ENCODE measurements at places on chromosomes 4 and X.

- DNase-seq = no peak
Observed at GRCh38 chrX:44462850-44463249, 79.8 kb downstream of the FUNDC1 start.

- DNase-seq = no peak
Observed at GRCh38 chr4:29900336-29900735, 819.8 kb upstream of the PCDH7 start.

GRCh38 chr4:185737489-185738037 lies 74.4 kb downstream of the SORBS2 start:
- no peak for DNase-seq

GRCh38 chr4:156946516-156947424 lies 24.8 kb downstream of the PDGFC start:
- peak; percentile 51 for DNase-seq

GRCh38 chr4:40648742-40649281 lies 19.1 kb upstream of the RBM47 start:
- DNase-seq = no peak

DNA sequence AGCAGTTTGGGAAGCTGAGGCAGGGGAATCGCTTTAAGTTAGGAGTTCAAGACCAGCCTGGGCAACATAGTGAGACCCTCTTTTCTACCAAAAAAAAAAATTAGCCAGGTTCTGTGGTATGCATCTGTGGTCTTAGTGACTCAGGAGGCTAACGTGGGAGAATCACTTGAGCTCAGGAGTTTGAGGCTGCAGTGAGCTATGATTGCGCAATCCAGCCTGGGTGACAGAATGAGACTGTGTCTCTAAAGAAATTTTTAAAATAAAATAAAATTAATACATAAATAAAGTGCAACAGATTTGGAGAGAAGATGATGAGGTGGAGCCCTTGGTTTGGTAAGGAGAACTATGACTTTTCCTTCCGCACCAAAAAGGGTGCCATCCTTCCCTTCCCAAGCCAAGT lies 436.9 kb downstream of the NLGN4X start:
- DNase-seq = no peak

- peak; percentile 12 for DNase-seq
Observed at GRCh38 chrX:17697191-17697590, 40.1 kb upstream of the SCML1 start.

DNA sequence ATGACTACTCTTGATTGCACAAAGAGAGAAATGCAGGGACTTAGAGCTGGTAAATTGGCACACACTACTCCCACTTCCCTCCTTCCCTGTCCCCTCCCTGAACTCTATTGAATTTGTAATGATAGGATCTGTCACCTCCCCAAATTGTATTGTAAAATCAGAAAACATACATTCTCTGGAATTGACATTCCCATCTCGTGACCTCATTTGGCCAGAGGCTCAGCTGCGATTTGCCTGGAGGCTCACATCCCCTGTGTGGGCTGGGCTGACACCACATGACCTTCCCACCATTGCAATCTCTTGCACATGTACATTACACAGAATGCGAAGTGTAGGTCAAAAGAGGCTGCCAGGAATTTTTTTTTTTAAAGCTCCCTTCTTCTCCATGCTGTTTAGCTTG lies 172.1 kb downstream of the MID1IP1 start:
- DNase-seq = no peak

GRCh38 chr4:100166297-100167039 lies 23.8 kb downstream of the DDIT4L start:
- no peak for DNase-seq

DNA sequence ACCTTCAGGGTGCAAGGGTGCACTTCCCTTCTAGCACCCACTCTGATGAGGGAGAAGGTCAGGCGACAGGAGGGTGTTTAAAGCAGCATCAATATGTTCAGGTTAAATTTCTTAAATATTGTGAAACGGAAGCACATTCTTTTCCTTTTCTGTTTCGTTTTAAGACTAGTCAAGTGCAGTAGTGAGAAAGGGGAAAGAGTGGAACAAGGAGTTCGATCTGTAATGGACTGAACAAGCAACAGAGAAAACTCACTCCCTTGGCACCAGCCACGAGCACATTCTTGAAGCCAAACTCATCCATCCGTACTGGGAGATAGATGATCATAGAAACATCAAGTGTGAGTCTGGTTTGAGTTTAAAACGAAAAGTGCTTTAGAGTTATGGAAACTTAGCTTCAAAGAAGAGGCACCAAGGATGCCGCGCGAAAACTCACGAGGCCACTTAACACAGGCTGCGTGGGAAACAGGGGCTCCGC lies 815 bp downstream of the FAM53A start:
- no peak for DNase-seq

DNA sequence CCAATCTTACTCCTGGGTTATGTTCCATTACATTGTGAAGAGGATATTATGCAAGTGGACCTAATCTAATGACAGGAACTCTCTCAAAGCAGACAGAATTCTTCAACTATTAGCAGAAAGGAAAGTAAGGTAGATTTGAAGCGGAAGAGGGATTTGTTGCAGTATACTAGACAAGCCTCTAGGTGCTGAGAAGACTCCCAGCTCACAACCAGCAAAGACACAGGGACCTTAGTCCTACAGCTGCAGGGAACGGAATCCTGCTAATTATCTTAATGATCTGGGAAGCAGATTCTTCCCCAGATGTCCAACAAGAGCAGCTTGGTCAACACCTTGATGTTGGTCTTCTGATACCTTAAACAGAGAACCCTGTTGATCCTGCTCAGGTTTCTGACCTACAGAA lies 73.6 kb downstream of the STK32B start:
- no peak for DNase-seq

DNA sequence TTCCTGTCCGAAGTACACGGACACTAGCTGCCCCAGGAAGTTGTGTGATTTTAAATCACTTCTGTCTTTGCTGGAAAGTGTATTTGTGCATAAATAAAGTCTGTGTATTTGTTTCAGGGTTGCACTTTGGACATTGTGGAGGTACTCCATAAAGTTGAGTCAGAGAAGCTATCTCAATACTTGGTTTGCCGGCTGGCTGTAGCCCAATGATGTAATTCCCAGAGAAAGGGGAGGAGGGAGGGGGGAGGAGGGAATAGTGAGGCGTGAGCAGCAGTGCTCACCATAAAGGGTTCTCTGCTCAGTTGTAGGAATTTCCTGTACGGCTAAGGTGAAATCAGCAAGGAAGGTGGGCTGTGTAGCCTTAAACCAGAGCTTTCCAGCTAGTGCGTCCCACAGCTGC lies 7.5 kb downstream of the APEX2 start:
- DNase-seq = no peak

DNA sequence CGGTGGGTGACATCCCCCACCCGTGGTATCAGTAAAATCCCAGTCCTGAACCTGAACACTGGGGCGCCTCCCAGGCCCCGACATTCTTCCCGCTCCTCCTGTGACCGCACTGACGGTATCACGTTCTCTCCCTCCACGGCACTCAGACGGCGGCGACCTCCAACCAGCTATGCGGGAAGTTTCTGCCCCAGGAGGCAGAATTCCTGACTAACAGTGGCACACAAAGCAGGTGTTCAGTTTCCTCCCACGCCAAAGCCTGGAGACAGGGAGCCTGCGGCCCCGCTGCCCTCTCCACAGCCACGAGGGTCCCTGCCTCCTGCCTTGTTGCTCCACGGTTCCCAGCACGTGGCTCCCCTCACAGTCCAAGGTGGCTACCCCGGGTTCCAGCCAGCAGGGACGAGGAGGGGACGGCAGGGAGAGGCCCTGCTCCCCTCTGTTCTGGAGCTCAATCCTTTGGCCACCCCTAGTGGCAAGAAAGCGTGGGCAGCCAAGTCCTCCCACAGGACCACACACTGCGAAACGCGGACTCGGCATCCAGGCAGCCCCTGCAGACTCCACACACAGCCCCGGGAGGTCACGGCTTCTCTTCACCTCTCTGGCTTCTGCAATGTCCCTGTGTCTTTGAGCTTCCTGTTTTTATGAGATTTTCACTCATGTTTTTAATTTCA lies 15.2 kb downstream of the CTBP1 start:
- no peak for DNase-seq

GRCh38 chr4:74830928-74831327 lies 36.6 kb upstream of the BTC start:
- no peak for DNase-seq

DNA sequence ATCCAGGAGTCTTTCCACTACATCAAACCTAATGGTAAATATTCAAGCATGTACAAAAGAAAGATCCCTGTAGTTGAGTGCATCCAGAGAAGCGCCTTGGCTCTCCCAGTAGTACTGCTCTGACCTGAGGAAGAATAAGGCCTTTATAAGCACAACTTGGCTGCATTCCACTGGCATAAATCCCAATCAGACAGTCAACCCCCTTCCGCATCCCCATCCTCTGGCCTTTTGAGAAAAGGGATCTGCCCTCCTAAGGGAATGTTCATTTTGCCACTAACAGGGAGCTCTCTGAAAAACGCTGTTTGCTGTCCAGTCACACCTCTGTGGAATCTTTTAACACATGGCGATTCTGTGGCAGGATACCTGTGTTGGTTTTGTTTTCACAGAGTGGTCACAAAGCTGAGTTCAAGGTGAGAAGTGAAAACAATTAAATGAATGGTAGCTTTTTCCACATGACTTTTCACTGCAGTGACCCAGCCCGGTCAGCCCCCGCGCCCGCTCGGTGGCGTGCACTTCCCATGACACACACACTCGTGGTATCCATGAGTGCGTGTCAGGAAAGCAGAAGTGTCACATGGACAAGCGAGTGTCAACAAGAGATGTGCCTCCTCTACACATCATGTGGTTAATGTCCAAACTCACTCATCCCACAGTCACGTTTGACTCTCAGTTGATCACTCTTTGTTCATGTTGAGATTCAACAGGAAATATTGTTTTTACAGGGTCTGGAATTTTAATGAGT lies 112.2 kb upstream of the ENPP6 start:
- no peak for DNase-seq

DNA sequence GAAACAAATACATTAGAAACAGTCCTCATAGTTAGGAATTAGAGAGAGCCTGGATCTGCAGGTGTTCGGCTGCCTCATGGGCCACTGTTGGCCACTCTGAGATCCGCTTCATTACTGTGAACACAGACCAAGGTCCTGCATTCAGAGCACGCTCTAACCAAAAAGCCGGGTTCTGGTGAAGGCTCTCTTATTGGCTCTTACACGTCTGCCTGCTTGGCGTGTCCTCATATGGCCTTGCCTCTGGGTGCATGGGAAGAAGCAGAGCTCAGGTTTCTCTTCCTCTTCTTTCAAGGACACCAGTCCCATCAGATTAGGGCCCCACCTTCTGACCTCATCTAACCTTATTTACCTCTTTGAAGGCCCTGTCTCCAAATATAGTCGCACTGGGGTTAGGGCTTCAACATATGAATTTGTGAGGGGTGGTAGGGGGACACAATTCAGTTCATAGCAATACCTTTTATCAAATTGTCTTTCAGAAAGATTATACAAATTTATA lies 37.1 kb upstream of the ELF2 start:
- no peak for DNase-seq

GRCh38 chrX:68273887-68274286 lies 159.4 kb downstream of the OPHN1 start:
- no peak for DNase-seq

- DNase-seq = no peak
Observed at GRCh38 chr4:102599455-102599854, 98.3 kb downstream of the NFKB1 start.

- DNase-seq = no peak
Observed at GRCh38 chr4:175394208-175394607, 417.9 kb downstream of the GPM6A start.

- DNase-seq = no peak
Observed at GRCh38 chr4:47954677-47955076, 40.3 kb upstream of the NFXL1 start.

- no peak for DNase-seq
Observed at GRCh38 chr4:88738180-88738579, 40.6 kb upstream of the NAP1L5 start.

DNA sequence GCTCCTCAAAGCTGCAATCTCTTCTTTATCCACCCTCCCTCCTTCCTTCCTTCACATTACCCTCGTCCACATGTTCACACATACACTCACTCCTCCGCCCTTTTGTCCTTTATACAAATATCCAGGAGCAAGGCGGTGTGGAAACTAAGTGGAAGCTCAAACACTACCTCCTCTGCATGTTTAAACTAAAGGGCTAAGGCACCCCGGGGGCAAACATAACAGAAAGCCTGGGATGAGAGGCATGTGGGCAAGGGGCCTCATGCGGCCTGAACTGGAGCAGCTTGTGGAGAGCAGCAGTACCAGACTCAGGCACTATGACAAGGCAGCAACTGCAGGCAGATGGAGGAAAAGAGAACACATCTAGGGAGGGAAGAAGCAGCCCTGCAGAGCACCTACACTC lies 9.5 kb downstream of the MAB21L2 start:
- no peak for DNase-seq

- peak; percentile 30 for DNase-seq
Observed at GRCh38 chrX:51614353-51615012, 4.2 kb downstream of the CENPVL3 start.

- DNase-seq = no peak
Observed at GRCh38 chrX:147537172-147537571, 374.5 kb upstream of the FMR1 start.

DNA sequence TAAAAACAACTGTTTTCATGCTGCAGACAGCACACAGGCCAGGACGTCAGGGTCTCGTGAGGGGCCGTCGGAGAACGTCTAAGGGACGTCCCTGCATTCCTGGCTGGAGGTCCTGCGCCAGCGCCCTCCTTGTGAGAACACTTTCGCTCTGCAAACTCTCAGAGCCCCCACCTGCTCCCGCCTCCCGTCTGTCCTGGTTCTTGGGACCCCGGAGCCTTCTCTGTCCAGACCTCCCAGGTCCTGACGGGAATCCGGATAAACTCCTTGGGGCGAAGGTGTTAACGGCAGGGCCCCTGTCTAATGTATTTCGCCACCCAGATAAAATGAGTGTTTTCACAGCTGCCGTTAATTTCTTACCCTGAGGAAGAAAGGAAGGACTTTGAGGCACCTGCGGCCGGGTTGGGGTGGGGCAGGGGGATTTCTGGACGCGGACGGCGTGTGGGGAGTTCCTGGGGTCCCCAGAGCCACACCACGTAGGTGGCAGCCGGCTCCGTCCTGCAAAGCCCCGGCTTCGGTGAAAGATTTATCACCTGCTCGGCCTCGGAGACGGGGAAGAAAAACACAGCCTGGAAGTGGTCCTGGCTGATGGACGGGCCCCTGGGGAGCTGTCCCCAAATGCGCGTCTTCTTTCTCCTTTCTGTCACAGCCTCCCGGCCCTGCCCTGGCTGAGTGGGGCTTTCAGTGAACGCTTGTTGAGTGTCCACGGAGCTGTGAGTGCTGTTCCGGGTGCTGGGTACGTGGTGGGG lies 35.1 kb upstream of the PPP2R3B start:
- no peak for DNase-seq

DNA sequence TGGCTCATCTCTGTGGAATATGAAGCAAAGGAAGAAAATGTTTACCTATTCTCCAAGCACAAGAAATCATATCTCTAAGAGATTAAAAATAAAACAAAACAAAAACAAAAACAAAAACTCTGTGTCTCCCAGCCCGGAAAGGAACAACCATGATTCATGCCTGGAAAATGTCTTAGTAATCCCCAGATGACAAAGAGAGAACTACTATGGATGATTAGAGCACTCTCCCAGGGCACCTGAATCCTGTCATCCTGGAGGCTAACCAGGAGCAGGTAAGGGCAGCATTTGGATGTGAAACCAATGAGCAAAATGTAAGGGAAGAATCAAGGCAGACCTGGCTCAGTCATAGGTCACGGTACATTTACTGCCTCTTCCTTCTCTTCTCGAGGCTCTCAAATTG lies 1.7 kb upstream of the AKAP4 start:
- DNase-seq = no peak
